Left kidney (tissue), 8 donors: ENCODE measurements at places on chromosomes 2 and 18.

GRCh38 chr2:41711736-41712135 lies 336.1 kb upstream of the PKDCC start:
- no peak for DNase-seq

- no peak for DNase-seq
Observed at GRCh38 chr2:229852565-229852964, 69.2 kb downstream of the TRIP12 start.

GRCh38 chr18:33291539-33291938 lies 149.0 kb downstream of the CCDC178 start:
- DNase-seq: no peak

GRCh38 chr2:171217330-171217729 lies 56.6 kb upstream of the TLK1 start:
- DNase-seq: no peak

DNA sequence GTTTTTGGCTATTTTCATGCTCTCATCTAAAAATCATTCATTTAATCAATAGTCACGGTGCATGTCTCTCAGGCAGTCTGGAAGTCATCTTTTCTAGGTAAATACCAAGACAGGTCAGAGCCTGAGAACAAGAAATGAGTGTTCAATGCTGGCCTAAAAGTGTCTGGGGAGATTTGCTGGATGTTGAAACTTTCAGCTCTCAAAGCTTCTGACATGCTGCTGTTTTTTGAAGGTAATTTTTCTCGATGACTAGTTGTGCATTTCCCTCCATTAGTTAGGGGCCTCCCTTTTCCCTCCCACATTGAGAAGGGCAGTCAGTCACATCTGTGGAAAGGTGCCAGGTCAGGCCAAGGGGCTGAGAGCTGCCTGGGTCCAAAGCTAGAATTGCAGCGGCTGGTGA lies 115.6 kb downstream of the LPIN1 start:
- DNase-seq: no peak

- no peak for DNase-seq
Observed at GRCh38 chr18:53911200-53911599, 313.3 kb downstream of the MBD2 start.

GRCh38 chr2:224816816-224817215 lies 100.7 kb upstream of the CCDC195 start:
- DNase-seq: no peak

GRCh38 chr2:226977775-226978190 lies 141.9 kb downstream of the RHBDD1 start:
- DNase-seq: no peak

GRCh38 chr2:213247566-213247965 lies 36.7 kb upstream of the SPAG16 start:
- no peak for DNase-seq
